ENCODE measurements at places on chromosomes 5 and 9.

GRCh38 chr5:177089127-177089526 lies 2.4 kb downstream of the FGFR4 start:
- no peak for DNase-seq

- no peak for DNase-seq
These were observed 594.5 kb downstream of the PDE4D start for GRCh38 chr5:59299006-59299405.

- DNase-seq, result no peak
These were observed 85.7 kb downstream of the AMBP start for GRCh38 chr9:113992276-113992951.

- DNase-seq, result peak; percentile 8
These were observed 1.3 kb downstream of the SEMA6A start for GRCh38 chr5:116573279-116573701.

GRCh38 chr5:84862132-84862531 lies 477.5 kb upstream of the EDIL3 start:
- no peak for DNase-seq

DNA sequence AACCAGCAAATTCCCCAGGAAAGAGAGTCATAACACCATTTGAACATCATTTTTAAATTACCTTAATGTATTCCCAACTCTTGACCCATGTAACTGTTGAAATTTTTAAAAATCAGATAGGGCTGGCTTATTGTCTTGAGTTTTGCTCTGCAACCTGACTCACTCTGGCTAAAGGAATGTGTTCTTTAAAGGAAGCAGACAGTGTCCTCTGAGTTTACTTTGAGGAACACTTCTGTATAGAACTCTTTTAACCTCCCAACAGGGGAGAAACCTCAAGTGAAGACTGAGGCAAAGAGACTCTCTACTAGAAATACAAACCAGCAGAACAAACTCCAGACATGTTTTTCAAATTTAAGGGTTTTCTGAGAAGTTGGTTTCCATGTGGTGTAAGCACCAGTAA lies 248.9 kb downstream of the CWC27 start:
- peak; percentile 48 for DNase-seq

DNA sequence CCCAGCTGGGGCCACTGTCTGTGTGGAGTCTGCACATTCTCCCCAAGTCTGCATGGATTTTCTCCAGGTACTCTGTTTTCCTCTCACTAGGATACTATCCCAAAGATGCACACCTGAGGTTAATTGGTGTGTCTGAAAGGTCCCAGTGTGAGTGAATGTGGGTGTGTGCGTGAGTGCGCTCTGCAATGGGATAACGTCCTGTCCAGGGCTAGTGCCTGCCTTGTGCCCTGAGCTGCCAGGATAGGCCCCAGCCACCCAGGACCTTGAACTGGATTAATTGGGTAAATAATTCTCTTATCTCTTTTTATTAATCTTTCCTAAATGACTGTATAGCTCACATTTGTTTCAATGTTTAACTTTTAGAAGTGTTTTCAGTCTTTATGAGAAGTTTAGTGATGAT lies 11.5 kb upstream of the PANK3 start:
- no peak for DNase-seq

- DNase-seq, result no peak
These were observed 61.9 kb upstream of the GHR start for GRCh38 chr5:42361315-42361688.

DNA sequence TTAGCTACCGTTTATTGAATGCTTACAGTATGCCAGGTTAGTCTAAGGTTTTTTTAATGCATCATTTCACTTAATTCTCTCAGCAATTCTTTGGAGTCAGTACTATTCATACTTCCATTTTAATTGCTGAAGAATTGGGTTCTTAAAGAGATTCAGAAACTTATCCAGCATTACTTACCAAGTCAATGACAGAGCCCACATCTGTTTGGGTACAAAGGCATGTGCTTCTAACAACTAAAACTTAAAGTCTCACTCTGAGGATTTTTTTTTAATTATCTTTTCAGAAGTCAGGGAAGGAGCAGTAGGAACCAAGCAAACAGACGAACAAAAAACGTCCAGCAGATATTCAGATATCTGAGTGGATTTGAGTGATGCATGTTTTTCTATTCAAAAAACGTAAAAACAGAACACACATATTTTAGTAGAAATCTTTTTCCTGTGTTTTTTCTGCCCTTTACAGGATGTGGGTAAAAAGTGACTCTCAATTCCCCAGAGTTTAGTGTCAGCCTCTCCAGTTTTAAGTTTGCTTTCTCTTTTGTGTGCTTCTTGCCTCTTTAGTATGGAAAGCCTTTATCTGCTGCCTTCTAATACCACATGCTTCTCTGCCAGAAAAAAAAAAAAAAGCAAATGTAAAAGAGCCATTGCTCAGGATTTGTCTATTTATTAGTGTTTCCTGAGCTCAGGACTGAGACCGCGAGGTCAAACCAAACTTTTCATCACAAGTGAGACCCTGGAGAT lies 118.0 kb downstream of the PRKACG start:
- no peak for DNase-seq

Data from fibroblast of skin of right biceps (primary cell).